Pancreas (tissue), 10 donors: ENCODE measurements at places on chromosomes 5 and 9.

DNA sequence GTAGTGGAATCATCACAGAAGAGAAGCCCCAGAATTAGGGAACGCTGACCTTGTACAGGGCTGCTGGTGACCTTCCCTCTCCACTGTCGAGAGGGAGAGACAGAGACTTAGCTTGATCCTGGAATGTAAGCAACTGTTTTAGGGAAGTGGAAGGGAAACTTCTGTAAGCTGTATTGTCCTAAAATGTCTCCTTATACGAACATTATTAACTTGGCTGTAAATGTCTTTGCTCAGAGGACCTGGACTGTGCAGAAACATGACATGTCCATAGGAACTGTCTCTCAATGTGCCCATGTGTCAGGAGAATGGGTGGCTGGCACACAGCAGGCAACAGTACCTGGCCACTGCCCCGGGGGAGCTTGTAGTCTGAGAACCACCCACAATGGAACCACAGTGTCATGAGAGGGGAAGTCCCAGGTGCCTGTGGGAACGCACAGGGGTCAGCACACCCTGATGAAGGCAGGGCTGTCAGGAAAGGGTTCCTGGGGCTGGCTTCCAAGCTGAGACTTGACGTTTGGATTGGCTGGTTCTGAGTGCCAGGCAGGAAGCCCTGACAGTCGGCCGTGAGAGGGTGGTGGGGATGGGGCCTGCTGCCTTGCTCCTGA lies 34.0 kb downstream of the DAP start:
- H3K4me1 ChIP-seq: peaks cover 47% of the 10 kb centered on the region
- H3K27ac ChIP-seq: peak overlapping the region; percentile 91
- H3K27me3 ChIP-seq: no peaks in the 10 kb centered on the region
- DNase-seq: peak; percentile 16
- H3K4me3 ChIP-seq: no peak overlapping the region
- peaks cover under 1% of the 10 kb centered on the region for H3K36me3 ChIP-seq

GRCh38 chr5:136133922-136134379 lies 1.3 kb downstream of the SMAD5 start:
- H3K27me3 ChIP-seq: no peaks in the 10 kb centered on the region
- peak overlapping the region; percentile 71 for H3K4me3 ChIP-seq
- H3K27ac ChIP-seq: peak overlapping the region; percentile 98
- no peaks in the 10 kb centered on the region for H3K36me3 ChIP-seq
- no peak for DNase-seq
- peaks cover 21% of the 10 kb centered on the region for H3K4me1 ChIP-seq

DNA sequence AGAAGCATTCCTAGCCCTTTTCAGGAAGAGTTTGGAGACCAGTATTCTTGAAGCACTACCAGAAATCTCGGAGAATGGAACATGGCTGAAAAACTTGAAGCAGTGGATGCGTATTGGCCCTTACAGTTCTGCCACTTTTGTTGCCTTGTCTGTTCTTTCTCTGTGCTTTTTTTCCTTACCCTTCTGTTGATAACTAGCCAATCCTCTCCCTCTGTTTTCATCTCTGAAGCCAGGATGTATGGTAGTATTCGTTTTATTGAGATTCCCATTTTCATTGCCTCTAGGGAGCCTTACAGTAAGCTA lies 564 bp upstream of the CCNH start:
- peak overlapping the region; percentile 99 for H3K27ac ChIP-seq
- DNase-seq: no peak
- H3K36me3 ChIP-seq: no peaks in the 10 kb centered on the region
- H3K4me1 ChIP-seq: peaks cover 10% of the 10 kb centered on the region
- H3K27me3 ChIP-seq: no peaks in the 10 kb centered on the region

- no peaks in the 10 kb centered on the region for H3K36me3 ChIP-seq
- no peaks in the 10 kb centered on the region for H3K27me3 ChIP-seq
- H3K4me1 ChIP-seq: no peaks in the 10 kb centered on the region
- DNase-seq: peak; percentile 70
- peak overlapping the region; percentile 89 for H3K4me3 ChIP-seq
These were observed 569 bp downstream of the HINT2 start for GRCh38 chr9:35814106-35814840.

DNA sequence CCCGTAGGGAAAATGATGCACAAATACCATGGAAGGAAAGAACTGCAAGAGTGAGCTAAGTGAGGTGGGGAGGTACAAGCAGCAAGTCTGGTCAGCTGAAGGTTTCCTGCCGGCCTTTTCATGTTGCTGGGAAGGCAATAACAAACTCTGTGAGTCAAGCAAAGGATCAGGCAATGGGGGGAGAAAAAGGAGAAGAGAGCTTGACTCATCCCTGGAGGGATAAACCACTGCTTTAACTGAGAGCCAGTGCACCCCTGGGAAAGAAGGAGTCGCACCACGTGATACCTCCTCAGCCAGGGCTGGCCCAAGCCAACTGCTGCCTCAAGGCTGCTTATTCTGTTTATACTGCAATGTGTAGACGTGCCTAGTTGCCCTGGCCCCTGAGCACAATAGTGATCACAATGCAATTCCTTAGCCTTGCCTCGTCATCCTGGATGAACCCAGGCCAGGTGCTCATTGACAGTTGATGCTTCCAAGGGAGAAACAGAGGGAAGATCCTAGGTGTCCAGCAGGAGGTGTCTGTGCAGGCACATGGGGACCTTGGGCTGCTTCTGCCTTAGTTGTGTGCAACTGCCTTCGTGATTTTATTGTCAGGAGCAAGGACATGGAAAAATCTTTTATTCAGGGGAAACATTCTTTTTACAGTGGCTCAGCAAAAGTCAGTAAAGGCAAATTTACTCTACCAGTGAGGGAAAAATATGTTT lies 203.0 kb upstream of the TUT7 start:
- H3K4me1 ChIP-seq: no peaks in the 10 kb centered on the region
- no peaks in the 10 kb centered on the region for H3K36me3 ChIP-seq
- DNase-seq: no peak
- H3K27me3 ChIP-seq: no peaks in the 10 kb centered on the region

- no peak overlapping the region for H3K27ac ChIP-seq
- no peaks in the 10 kb centered on the region for H3K4me1 ChIP-seq
- no peaks in the 10 kb centered on the region for H3K27me3 ChIP-seq
- no peaks in the 10 kb centered on the region for H3K36me3 ChIP-seq
- DNase-seq: no peak
These were observed 388.2 kb downstream of the PRR16 start for GRCh38 chr5:120852222-120852860.
